ENCODE measurements at places on chromosomes 7 and 10.

DNA sequence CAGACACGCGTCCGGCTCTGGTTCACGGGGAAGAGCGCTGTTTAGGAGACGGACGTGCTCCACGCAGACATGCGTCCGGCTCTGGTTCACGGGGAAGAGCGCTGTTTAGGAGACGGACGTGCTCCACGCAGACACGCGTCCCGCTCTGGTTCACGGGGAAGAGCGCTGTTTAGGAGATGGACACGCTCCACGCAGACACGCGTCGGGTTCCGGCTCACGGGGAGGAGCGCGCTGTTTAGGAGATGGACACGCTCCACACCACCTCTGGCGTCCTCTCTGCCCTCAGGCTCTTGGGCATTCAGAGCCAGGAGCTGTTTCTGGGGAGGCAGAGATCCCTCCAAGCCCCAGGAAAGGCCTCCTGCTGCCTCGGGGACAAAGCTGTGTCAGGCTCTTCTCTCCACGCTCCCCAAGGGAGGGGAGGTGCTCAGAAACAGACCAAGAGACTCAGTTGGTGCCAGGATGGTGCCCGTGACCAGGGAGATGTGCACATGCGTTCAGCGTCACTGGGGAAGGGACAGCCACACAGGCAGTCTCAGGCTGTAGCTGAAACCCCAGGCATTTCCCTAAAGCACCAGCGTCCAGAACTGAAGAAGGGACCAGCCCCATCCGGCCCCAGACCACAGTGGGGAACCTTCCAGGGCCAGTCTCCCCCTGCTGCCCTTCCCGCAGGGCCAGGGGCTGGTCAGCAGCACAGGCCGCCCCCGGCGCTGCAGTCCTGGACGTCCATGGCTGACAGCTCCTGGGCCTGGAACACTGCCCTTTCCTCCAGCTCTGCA is 175.6 kb downstream of the ELFN1 start:
- DNase-seq = peak; percentile 3

DNA sequence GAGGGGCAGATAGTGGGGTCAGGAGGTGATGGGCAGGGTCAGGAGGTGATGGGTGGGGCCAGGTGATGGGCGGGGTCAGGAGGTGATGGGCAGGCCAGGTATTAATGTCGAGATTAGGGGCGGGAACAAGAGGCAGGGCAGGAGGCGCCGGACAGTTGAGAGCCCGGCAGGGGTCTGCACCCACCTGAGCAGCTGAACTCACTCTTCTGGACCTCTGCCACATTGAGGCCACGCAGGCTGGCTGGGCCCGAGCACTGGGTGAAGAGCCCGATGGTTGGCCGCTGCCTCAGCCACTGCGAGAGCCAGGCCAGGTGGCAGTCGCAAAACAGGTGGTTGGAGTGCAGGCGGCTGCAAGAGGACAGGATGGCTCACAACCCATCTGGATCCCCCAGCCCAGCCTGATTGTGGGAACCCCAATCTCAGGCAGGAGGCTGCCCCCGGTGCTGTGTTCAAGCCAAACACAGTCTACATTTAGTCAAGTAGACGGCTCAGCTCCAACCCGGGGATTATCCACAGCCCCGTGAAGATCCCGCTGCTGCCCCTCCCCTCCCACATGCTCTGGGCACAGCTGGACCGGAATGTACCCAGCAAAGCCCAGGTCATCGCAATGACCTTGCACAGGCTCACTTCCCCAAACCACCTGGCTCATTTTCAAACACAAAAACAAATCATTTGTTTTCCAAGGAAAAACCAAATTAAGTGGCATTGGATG is 122.3 kb downstream of the SLIT1 start:
- DNase-seq = peak; percentile 57

GRCh38 chr7:45242261-45242660 is 84.7 kb downstream of the RAMP3 start:
- no peak for DNase-seq

- no peak for DNase-seq
Observed at GRCh38 chr10:73863039-73863817, 11.1 kb downstream of the CAMK2G start.

DNA sequence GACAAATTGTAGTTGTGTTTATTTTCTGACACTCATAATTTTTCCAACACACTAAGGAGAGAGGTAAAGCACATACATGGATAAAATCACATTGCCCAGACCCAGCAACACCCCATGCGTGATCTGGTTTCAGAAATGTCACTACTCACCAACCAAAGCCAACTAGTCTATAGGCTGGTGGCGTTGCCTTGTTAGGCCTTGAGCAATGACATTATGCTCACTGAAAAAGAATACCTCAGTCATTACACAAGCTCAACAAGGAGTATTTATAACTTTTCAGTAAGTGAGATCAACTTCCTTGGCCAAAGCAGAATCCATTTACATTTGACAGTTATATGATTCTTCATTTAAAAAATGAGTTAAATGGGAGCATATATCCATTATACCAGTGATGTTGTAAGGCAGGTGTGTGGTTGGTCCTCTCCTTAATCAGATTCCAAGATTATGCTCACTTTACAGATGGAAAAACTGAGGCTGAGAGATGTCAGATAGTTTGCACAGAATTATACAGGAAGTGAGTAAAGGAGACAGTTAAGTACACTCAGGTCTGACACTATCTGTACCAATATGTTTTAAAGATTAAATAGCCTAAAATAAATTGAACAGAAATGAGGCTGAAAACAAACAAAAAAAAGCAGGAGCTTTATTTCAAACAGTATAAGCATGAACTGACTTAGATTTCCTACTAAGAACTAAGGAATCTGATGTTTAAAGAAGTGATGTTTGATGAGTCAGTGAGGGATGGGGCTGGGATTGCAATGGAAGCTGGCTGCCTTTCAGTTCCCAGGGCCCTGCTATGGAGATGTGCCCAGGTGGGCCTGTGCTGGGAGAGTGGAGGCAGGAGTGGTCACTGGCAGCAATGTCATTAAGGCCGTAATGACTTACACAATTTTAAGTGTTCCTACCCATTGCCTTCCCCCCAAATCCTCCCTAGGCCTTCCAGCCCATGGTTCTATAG is 118.3 kb downstream of the RAPGEF5 start:
- DNase-seq = no peak

DNA sequence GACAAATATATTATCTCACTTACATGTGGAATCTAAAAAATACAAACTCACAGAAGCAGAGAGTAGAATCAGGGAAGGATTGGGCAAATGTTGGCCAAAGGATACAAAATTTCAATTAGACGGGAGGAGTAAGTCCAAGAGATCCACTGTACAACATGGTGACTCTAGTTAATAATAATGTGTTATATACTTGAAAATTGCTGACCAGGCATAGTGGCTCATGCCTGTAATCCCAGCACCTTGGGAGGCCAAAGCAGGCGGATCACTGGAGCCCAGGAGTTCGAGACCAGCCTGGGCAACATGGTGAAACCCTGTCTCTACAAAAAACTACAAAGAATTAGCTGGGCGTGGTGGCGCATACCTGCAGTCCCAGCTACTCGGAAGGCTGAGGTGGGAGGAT is 16.4 kb downstream of the MTERF1 start:
- no peak for DNase-seq

- DNase-seq = no peak
Observed at GRCh38 chr10:78309536-78310237, 276.0 kb downstream of the RPS24 start.

- DNase-seq = no peak
Observed at GRCh38 chr10:8102708-8103401, 48.4 kb downstream of the GATA3 start.

DNA sequence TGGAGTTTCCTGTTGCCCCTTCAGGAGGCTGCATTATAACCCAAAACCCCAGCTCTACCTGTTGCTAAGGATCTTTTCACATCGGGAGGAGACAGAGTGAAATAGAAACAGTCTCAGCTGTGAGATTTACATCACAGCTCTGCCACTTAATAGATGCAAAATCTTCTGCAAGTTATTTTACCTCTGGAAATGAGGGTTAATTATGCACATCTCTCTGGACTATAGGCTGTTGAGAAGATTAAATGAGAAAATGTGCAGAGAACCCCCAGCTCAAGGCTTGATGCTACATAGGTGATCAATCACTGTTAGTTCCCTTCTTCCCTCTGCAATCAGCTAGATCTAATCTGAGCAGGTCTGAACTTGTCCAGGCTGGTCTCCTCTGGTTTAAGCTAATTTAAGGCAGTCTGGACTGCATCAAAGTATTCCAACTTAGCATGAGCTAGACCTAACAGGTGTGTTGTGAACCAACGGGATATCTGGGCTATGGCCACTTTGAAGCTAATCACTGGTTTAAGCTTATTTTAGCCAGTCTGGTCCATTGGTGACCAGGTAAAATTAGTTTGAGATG is 8.9 kb upstream of the LRRC18 start:
- no peak for DNase-seq

All from adrenal gland (tissue), 19 donors.